T-helper 17 cell (primary cell): ENCODE measurements at places on chromosomes 7 and 10. TPM values are rescaled to one million over a fixed set of nuclear protein-coding genes. Genes with fewer than 3 reads are reported as not detected.

DNA sequence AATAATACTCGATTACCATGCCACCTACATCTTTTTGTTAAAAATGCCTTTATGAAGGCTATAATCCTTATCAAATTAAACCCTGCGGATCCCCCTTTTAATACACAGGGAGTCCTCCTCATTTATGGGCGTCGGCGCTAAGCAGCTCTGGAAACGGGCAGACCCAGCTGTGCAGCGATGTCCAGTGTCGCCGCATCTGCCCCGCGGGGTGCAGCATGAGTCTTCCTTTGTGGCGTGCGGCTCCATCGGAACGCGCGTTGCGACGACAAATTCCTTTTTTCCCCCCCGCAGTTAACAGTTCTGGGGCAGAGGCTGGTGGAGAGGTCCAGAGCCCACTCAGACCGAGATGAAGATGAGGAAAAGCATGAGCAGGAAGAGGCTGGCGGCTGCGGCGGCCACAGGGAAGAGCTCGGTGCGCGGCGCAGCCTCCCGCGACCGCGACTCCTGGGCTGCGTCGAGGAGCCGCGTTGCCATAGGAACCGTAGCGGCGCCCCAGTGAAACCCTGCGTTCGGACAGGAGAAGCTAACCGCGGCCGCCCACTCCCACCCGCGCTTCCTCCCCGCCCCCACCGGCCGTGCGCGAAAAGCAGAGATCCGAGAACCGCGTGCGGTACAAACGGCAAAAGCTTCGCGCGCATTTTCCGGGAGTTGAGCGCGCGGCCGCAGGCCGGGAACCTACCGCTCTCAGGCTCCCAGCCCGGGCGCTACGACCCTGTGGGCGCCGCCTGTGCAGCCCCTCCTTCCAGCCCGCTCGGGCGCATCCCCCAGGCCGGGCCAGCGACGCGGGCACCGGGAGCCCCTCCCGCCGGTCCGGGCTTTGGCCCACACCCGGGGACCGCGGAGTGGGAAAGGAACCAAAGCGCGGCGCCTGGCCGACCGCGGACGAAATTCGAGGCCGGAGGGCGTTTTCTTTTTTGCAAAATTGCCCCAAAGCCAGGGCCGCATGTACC is 130.6 kb downstream of the SPAG6 start:
- DNase-seq, result no peak
- peak overlapping the region; percentile 89 for H3K4me3 ChIP-seq
- H3K27ac ChIP-seq, result peak overlapping the region; percentile 65
- H3K4me1 ChIP-seq, result peaks cover 10% of the 10 kb centered on the region
- peaks cover 76% of the 10 kb centered on the region for H3K27me3 ChIP-seq
- peaks cover 7% of the 10 kb centered on the region for H3K36me3 ChIP-seq

- no peaks in the 10 kb centered on the region for H3K4me1 ChIP-seq
- no peak for DNase-seq
- H3K36me3 ChIP-seq, result no peaks in the 10 kb centered on the region
- H3K27me3 ChIP-seq, result peaks cover 11% of the 10 kb centered on the region
- no peak overlapping the region for H3K4me3 ChIP-seq
Observed at GRCh38 chr7:16071246-16071857, 350.0 kb downstream of the CRPPA start.

- no peak for DNase-seq
- H3K4me3 ChIP-seq, result no peak overlapping the region
- H3K4me1 ChIP-seq, result peaks cover 6% of the 10 kb centered on the region
- H3K27me3 ChIP-seq, result peaks cover 14% of the 10 kb centered on the region
- no peaks in the 10 kb centered on the region for H3K36me3 ChIP-seq
Observed at GRCh38 chr7:158499082-158499455, 88.6 kb downstream of the PTPRN2 start.

DNA sequence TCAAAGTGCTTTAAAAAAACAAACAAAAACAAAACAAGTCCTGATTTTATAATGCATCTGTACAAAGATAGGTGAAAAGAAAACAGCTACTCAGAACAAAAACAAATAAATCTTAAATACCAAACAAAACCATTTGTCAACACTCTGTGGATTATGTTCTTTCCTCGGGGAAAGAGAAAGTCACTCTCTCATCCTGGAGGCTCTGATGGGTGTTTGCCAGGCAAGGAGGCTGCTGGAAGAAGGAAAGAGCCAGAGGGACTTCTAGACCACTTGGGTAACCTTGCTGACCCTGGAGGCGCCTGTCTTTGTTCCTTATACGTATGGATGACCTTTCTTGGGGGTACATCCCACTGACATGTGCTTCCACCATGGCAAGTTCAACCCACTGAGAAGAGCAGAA is 92.8 kb downstream of the ZRANB1 start:
- no peaks in the 10 kb centered on the region for H3K4me1 ChIP-seq
- no peak overlapping the region for H3K4me3 ChIP-seq

GRCh38 chr7:479115-479947 is 40.3 kb downstream of the PDGFA start:
- DNase-seq, result no peak
- H3K27me3 ChIP-seq, result peaks cover 4% of the 10 kb centered on the region
- no peak overlapping the region for H3K4me3 ChIP-seq
- H3K27ac ChIP-seq, result no peak overlapping the region
- H3K36me3 ChIP-seq, result peaks cover 4% of the 10 kb centered on the region

DNA sequence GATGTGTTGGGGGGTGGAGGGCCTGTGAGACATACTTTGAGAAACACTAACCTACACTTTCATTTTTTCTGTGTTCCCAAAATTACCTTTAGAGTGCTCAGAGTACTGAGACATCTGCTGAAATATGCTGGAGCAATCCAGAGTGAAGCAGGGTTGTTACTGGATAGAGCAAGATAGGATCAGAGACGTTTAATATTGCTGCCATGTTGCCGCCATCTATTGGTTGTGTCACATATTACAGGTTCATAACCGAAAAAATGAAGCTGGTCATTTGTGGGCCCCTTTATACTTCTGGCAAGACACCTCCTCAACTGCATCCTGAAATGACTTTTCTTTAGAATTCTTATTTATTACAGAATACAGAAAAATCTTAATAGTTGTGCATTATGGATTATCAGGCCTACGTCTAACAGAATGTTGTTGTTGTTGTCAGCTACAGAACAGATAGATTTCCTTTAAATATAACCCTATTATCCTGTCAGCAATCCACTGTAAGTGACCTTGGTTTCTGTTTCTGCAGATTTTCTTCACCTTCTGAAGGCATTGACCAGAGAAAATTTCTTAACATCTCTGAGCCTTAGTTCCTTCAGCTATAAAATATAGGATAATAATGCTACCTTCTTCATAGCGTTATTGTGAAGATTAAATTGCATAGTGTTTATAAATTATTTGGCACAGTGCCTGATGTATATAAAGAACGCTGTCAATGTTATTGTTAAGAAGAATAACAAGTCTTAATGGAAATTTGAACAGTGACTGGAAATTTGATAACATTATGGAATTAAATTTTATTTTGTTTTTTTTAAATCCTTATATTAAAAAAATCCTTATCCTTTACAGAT is 16.2 kb upstream of the DLD start:
- H3K4me3 ChIP-seq, result no peak overlapping the region
- H3K36me3 ChIP-seq, result peaks cover 3% of the 10 kb centered on the region
- H3K4me1 ChIP-seq, result peaks cover 33% of the 10 kb centered on the region
- H3K27ac ChIP-seq, result peak overlapping the region; percentile 14

- H3K27ac ChIP-seq, result peak overlapping the region; percentile 60
- H3K4me3 ChIP-seq, result no peak overlapping the region
- H3K4me1 ChIP-seq, result peaks cover 5% of the 10 kb centered on the region
- H3K36me3 ChIP-seq, result no peaks in the 10 kb centered on the region
Observed at GRCh38 chr7:56078196-56078595, 14.1 kb downstream of the SUMF2 start.

DNA sequence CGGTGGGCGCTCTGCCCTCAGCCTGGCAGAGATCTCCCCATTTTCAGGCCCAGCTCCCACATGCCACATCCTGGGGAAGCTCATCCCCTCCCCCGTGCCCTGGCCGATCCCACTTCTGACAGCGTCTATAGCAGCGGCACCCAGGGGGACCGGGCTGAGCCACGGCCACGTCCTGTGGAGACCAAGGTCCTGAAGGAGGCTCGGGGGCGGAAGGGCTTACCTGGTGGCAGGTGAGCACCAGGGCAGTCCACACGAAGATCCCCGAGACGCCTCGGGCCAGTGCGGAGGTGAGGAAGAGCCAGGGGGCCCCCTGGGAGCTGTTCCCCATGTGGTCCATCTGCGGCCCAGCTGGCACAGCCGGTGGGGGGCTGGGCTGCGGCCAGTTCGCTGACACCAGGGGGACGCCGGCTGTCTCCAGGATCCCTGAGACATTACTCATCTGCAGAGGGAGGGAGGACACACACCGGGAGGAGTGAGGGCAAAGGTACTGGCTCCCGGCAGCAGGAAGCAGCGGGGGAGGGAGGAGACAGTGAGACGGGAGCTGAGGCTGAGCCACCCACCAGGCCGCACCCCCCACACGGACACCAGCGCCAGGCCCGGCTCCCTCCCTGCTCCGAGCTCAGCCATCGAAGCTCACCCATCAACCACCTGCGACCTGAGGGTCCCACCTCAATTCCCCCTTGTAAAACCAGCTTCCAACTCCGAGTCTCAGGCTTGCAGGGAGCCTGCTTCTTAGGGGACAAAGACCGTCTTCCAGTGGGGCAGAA is 776 bp downstream of the TMEM184A start:
- H3K4me1 ChIP-seq, result no peaks in the 10 kb centered on the region
- no peak for DNase-seq
- no peaks in the 10 kb centered on the region for H3K27me3 ChIP-seq

DNA sequence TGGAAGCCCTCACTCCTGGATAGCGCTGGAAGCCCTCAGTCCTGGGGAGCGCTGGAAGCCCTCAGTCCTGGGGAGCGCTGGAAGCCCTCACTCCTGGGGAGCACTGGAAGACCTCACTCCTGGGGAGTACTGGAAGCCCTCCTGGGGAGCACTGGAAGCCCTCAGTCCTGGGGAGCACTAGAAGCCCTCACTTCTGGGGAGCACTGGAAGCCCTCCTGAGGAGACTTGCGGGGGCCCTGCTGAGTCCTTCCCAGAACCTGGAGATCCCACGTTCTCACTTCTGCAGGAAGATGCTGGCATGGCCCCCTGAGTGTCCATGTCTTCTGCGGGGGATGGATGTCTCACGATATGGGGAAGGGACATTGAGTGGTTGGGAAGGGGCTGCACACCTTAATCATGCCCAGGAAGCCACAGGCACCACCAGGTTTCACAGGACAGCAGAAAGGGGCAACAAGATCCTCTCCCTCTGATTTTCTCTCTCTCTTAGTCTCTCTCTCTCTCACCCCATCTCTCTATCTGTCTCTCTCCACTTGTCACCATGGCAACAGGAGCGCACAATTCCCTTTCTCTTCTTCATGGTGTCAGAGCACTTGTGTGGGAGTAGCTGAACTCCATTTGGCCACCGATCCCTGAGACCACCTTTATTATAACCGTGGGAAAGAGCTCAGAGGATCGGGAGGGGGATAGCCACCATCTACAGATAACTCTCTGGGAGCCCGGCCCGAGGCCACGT is 267.0 kb downstream of the TCERG1L start:
- H3K4me3 ChIP-seq, result no peak overlapping the region
- no peaks in the 10 kb centered on the region for H3K4me1 ChIP-seq
- H3K36me3 ChIP-seq, result no peaks in the 10 kb centered on the region
- peaks cover 4% of the 10 kb centered on the region for H3K27me3 ChIP-seq

DNA sequence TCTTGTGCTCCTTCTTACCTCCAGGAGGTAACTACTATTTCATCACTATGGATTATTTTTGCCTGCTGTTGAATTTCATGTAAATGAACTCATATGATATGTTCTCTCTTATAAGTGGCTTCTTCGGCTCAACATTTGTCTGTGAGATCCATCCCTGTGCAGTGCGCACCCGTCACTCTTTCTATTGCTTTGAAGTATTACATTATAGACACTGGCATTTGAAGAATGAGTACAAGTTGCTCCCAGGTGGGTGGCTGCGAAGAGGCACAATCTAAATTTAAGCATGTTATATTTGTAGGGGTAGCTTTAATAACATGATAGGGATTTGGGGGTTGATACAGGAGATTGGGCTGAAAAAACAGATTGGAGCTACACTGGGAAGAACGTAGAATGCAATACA is 809.7 kb downstream of the CCSER2 start:
- no peak overlapping the region for H3K27ac ChIP-seq
- no peak overlapping the region for H3K4me3 ChIP-seq
- H3K36me3 ChIP-seq, result no peaks in the 10 kb centered on the region
- DNase-seq, result no peak

- no peak for DNase-seq
- no peaks in the 10 kb centered on the region for H3K4me1 ChIP-seq
- no peaks in the 10 kb centered on the region for H3K27me3 ChIP-seq
Observed at GRCh38 chr10:20632696-20633095, 264.4 kb downstream of the NEBL start.

DNA sequence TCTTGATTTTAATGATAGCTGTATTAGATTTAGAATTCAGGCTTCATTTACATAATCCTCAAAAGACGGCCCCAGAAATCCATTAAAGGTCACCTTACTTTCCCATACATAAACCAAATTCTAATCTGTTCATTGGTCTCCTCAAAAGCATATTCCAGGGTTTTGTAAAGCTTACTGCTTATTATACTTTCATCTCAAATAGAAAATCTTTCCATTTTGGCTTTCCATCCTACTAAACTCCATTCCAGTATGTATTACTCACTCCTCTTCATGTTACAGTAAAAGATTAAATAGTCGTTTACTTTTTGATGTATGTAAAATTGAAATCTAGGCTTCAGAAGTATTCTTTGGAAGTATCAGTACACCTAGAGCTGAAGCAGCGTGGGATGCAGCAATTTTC is 143.5 kb upstream of the LRRN3 start:
- DNase-seq, result no peak
- peaks cover 5% of the 10 kb centered on the region for H3K36me3 ChIP-seq
- H3K27me3 ChIP-seq, result no peaks in the 10 kb centered on the region
- H3K4me3 ChIP-seq, result no peak overlapping the region

DNA sequence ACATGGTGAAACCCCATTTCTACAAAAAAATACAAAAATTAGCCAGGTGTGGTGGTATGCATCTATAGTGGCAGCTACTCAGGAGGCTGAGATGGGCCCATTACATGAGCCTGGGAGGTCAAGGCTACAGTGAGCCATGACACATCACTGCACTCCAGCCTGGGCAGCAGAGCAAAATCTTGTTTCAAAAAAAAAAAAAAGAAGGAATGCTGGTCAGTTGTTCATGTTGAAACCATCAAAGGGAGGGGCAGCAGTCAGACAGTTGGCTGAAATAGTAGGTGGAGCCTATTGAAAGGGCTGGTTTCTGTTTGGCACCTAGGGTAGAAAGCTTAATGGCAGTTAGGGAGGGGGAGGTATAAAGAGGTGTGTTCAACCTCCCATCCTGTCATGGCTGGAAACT is 323.0 kb downstream of the GALNT17 start:
- H3K27me3 ChIP-seq, result no peaks in the 10 kb centered on the region
- no peak overlapping the region for H3K4me3 ChIP-seq
- no peak for DNase-seq
- H3K27ac ChIP-seq, result no peak overlapping the region
- H3K4me1 ChIP-seq, result no peaks in the 10 kb centered on the region

HYAL4 gene
- total RNA-seq, result not detected

KEL gene
- total RNA-seq, result 3.3 TPM

MYOZ1 gene
- not detected for total RNA-seq

GDF2 gene
- total RNA-seq, result not detected

MAP3K8 gene
- 38.8 TPM for total RNA-seq

SPDYE2 gene
- 0.55 TPM for total RNA-seq

TMEM273 gene
- 39.6 TPM for total RNA-seq
